Large intestine (tissue), 12 donors: ENCODE measurements at places on chromosomes 5 and 9. TPM values are rescaled to one million over a fixed set of nuclear protein-coding genes. Genes with fewer than 3 reads are reported as not detected.
A peak's percentile ranks its signal among the peaks of the same experiment; 100 is the strongest.

The GZMA gene
- polyA plus RNA-seq = 14.9 TPM

The LHX3 gene
- not detected for polyA plus RNA-seq

The LCN15 gene
- 14.0 TPM for polyA plus RNA-seq

The GALNT12 gene
- 45.6 TPM for polyA plus RNA-seq

The SPATA31D4 gene
- not detected for polyA plus RNA-seq

The MZB1 gene
- polyA plus RNA-seq = 1.3 TPM

The PIGO gene
- polyA plus RNA-seq = 25.5 TPM

The ATP10B gene
- polyA plus RNA-seq = 35.6 TPM

The PHF24 gene
- 1.6 TPM for polyA plus RNA-seq

GRCh38 chr5:10595293-10595671 lies 31.4 kb downstream of the ANKRD33B start:
- no peak overlapping the region for H3K4me3 ChIP-seq
- H3K4me1 ChIP-seq = no peaks in the 10 kb centered on the region
- H3K27me3 ChIP-seq = no peaks in the 10 kb centered on the region
- H3K27ac ChIP-seq = no peak overlapping the region

DNA sequence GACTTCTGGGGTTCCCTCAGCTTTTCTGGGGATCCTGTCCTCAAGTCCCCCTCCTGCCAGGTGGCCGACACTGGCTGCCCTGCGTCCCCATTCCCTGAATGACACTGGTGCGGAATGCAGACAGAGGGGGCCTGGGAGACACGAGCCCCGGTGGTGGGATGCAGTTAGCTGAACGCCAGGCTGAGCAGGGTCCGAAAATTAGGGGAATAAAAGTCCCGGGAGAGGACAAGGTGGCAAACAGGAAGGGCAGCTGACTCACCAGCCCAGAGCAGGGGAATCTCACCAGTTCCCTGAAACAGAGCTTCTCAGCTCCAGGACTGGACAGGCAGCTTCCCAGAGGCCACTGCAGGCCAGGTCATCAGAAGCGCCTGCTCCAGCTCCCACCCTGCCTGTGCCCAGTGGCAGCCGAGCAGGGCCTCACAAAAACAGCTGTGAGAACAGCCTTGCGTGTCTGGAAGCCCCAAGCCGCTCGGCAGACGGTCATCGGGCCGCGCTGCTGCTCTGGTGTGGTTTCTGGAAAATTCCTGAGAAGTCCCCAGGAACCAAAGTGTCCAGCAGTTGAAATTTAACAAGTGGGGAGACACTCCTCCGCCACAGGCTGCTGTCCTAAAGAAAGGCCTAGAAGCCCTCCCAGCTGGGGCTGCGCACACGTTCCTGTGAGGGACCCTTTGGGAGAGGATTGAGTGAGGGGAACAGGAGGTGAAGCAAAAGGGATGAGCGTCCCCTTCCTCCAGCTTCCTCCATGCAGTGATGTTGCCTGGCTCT lies 47.6 kb upstream of the EXOC3 start:
- no peak for DNase-seq
- no peak overlapping the region for H3K4me3 ChIP-seq
- H3K27me3 ChIP-seq = peaks cover 9% of the 10 kb centered on the region
- peaks cover 16% of the 10 kb centered on the region for H3K4me1 ChIP-seq

DNA sequence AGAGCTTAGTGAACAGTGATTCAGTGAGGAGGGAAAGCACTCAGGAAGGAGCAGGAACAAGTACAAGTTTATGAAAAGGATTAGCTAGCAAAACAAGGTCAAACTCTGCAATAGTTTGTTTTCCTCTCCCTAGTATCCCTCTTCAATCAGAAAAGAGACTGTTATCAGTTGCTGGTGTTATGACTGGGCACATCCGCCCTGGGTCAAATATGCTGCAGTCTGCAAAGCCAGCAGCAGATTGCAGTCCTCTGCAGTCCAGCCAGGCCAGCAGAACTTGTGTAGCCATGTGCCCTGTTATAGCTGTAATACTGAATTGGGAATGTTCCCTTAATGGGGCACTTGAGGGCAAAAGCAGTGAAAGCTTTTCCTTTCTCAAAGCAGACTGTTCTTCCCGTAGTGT lies 12.0 kb downstream of the PCDHAC2 start:
- no peaks in the 10 kb centered on the region for H3K4me1 ChIP-seq
- DNase-seq = no peak
- H3K27me3 ChIP-seq = no peaks in the 10 kb centered on the region
- H3K4me3 ChIP-seq = no peak overlapping the region
- no peak overlapping the region for H3K27ac ChIP-seq

DNA sequence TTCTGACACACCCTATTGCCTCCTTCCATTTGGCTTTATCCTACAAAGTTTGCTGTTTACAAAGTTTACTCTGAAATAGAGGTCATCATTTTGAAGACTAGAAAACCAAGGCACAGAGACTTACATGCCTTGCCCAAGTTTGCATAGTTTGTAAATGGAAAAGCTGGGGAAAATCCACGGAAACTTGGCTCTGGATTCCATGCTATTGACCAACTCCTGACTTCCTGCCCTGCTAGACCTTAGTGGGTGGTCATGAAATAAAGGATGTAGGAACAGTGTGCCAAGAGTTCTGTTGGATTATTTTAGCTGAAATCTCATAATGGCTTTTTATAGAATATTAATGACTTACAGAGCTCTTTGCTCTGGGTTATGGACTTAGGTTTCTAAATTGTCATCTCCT lies 69.5 kb downstream of the GRIA1 start:
- H3K4me1 ChIP-seq = no peaks in the 10 kb centered on the region
- no peak for DNase-seq
- H3K4me3 ChIP-seq = no peak overlapping the region
- no peaks in the 10 kb centered on the region for H3K27me3 ChIP-seq
- H3K27ac ChIP-seq = no peak overlapping the region

GRCh38 chr5:439181-439580 lies 3.8 kb upstream of the EXOC3 start:
- H3K27me3 ChIP-seq = no peaks in the 10 kb centered on the region
- H3K4me3 ChIP-seq = no peak overlapping the region
- H3K27ac ChIP-seq = no peak overlapping the region
- H3K36me3 ChIP-seq = no peaks in the 10 kb centered on the region

DNA sequence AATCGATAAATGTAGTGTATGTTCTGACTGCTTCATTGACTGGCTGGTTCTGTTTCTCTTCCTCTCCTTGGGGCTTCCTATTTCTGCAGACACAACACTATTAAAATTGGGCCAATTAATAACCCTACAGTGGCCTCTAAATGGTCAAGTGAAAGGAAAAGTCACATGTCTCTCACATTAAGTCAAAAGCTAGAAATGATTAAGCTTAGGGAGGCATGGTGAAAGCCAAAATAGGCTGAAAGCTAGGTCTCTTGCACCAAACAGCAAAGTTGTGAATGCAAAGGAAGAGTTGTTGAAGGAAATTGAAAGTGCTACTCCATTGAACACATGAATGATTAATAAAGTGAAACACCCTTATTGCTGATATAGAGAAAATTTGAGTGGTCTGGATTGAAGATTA lies 58.2 kb downstream of the CCNH start:
- H3K27me3 ChIP-seq = no peaks in the 10 kb centered on the region
- no peak overlapping the region for H3K4me3 ChIP-seq
- no peak for DNase-seq
- H3K36me3 ChIP-seq = peaks cover 27% of the 10 kb centered on the region
- H3K27ac ChIP-seq = no peak overlapping the region

- no peaks in the 10 kb centered on the region for H3K27me3 ChIP-seq
- no peak for DNase-seq
- no peaks in the 10 kb centered on the region for H3K36me3 ChIP-seq
- H3K27ac ChIP-seq = no peak overlapping the region
- H3K4me3 ChIP-seq = no peak overlapping the region
- no peaks in the 10 kb centered on the region for H3K4me1 ChIP-seq
Measured at GRCh38 chr9:93041108-93041802, 17.2 kb upstream of the SUSD3 start.

- no peak overlapping the region for H3K4me3 ChIP-seq
- H3K4me1 ChIP-seq = peaks cover 7% of the 10 kb centered on the region
- no peak overlapping the region for H3K27ac ChIP-seq
- DNase-seq = no peak
- no peaks in the 10 kb centered on the region for H3K27me3 ChIP-seq
Measured at GRCh38 chr9:27487927-27488326, 36.2 kb upstream of the IFNK start.

- no peaks in the 10 kb centered on the region for H3K27me3 ChIP-seq
- H3K4me3 ChIP-seq = no peak overlapping the region
- no peak for DNase-seq
- H3K36me3 ChIP-seq = no peaks in the 10 kb centered on the region
Measured at GRCh38 chr5:91301106-91301846, 81.8 kb downstream of the ARRDC3 start.

GRCh38 chr5:108386345-108387061 lies 4.6 kb upstream of the FBXL17 start:
- DNase-seq = peak; percentile 23
- H3K27ac ChIP-seq = no peak overlapping the region

DNA sequence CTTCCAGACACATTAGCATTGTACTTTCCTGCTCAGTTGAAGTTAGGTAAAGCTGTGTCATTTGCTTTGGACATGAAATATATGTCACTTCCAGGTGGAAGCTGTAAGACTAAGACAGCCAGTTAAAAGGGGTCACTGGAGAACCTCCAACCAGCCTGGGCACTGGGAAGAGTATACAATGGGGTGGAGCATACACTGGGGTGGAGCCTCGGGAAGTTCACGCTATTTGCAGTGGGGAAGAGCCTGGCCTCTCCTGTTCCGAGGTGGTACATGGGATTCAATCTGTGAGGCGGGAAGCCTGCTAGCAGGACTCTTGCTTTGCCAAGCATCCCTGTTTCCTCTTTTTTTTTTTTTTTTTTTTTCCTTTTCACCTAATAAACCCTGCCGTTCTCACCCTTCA lies 145.3 kb downstream of the TTC39B start:
- DNase-seq = no peak
- no peaks in the 10 kb centered on the region for H3K27me3 ChIP-seq
- H3K4me1 ChIP-seq = no peaks in the 10 kb centered on the region
- H3K4me3 ChIP-seq = no peak overlapping the region
- peaks cover 3% of the 10 kb centered on the region for H3K36me3 ChIP-seq

GRCh38 chr5:16809010-16809394 lies 127.1 kb downstream of the MYO10 start:
- DNase-seq = no peak
- H3K36me3 ChIP-seq = no peaks in the 10 kb centered on the region
- H3K4me1 ChIP-seq = peaks cover 17% of the 10 kb centered on the region

DNA sequence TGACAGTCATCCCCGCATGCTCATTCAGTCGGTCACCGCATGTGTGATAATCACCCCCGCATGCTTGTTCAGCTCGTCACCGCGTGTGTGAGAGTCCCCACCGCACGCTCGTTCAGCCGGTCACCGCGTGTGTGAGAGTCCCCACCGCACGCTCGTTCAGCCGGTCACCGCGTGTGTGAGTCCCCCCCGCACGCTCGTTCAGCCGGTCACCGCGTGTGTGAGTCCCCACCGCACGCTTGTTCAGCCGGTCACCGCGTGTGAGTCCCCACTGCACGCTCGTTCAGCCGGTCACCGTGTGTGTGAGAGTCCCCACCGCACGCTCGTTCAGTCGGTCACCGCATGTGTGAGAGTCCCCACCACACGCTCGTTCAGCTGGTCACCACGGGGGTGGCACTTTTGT lies 3.5 kb downstream of the TRAF2 start:
- H3K27me3 ChIP-seq = no peaks in the 10 kb centered on the region
- no peak for DNase-seq
- H3K4me1 ChIP-seq = peaks cover 7% of the 10 kb centered on the region
- H3K4me3 ChIP-seq = no peak overlapping the region
- no peak overlapping the region for H3K27ac ChIP-seq

DNA sequence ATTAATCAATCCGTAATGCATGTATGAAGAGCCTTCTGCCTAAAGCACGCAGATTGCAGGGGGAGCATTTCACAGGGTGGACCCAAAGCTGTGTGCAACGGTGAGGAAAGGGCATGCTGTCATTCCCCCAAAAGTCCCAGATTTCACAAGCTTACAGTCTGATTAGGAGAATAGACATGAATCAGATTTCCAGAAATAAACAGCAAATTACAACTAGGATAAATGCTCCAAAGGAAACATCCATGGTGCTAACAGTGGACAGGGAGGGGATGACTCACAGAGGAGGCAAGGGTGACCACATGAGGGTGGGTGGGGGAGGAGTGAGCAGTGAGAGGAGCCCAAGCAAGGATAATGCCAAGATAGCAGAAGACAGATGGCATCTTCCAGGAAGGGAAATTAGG lies 258.4 kb upstream of the TAS2R1 start:
- DNase-seq = no peak
- H3K27me3 ChIP-seq = no peaks in the 10 kb centered on the region
- no peaks in the 10 kb centered on the region for H3K4me1 ChIP-seq
- no peaks in the 10 kb centered on the region for H3K36me3 ChIP-seq

GRCh38 chr5:31536873-31537272 lies 4.8 kb downstream of the C5orf22 start:
- DNase-seq = no peak
- no peak overlapping the region for H3K4me3 ChIP-seq

GRCh38 chr9:86304236-86304730 lies 21.9 kb upstream of the ISCA1 start:
- H3K4me3 ChIP-seq = no peak overlapping the region
- H3K36me3 ChIP-seq = peaks cover 65% of the 10 kb centered on the region
- no peaks in the 10 kb centered on the region for H3K27me3 ChIP-seq
- DNase-seq = no peak

DNA sequence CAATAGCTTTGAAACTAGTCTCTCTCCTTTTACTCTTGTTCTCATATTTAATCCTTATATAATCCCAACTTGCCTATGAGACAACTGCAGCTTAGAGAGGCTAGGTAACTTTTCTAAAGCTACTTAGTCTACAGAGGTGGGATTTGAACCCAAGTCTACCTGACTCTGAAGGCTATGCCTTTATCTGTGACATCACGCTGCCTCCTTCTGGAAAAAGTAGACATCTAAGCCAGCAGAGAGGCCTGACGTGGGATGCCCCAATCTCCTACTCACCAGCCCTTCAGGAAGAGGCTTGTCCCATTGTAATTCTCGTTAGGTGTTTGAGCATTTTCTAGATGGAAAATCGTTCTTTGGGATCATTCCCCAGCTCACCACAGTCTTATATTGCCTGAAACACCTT lies 167.5 kb downstream of the HSPA4 start:
- H3K36me3 ChIP-seq = no peaks in the 10 kb centered on the region
- no peaks in the 10 kb centered on the region for H3K27me3 ChIP-seq
- H3K4me3 ChIP-seq = no peak overlapping the region
- DNase-seq = no peak
- H3K27ac ChIP-seq = no peak overlapping the region
- peaks cover 12% of the 10 kb centered on the region for H3K4me1 ChIP-seq

- H3K4me3 ChIP-seq = no peak overlapping the region
- H3K27me3 ChIP-seq = no peaks in the 10 kb centered on the region
- no peak overlapping the region for H3K27ac ChIP-seq
- no peaks in the 10 kb centered on the region for H3K36me3 ChIP-seq
- no peaks in the 10 kb centered on the region for H3K4me1 ChIP-seq
- peak; percentile 44 for DNase-seq
Measured at GRCh38 chr5:94432499-94432898, 185.9 kb downstream of the KIAA0825 start.

GRCh38 chr9:20713172-20713571 lies 29.1 kb downstream of the FOCAD start:
- DNase-seq = no peak
- no peak overlapping the region for H3K4me3 ChIP-seq
- H3K36me3 ChIP-seq = peaks cover 3% of the 10 kb centered on the region
- H3K27me3 ChIP-seq = no peaks in the 10 kb centered on the region
- no peak overlapping the region for H3K27ac ChIP-seq
